ENCODE measurements at places on chromosomes 4 and X. TPM values are rescaled to one million over a fixed set of nuclear protein-coding genes. Genes with fewer than 3 reads are reported as not detected.

The GABRE gene
- total RNA-seq: 39.1 TPM

The LANCL3 gene
- total RNA-seq: 2.2 TPM

GRCh38 chrX:108584617-108585211 is 145.1 kb downstream of the COL4A5 start:
- H3K36me3 ChIP-seq: no peaks in the 10 kb centered on the region
- DNase-seq: no peak
- no peaks in the 10 kb centered on the region for H3K27me3 ChIP-seq

The RPS6KA6 gene
- total RNA-seq: 10.6 TPM

GRCh38 chr4:182367153-182367552 is 124.0 kb downstream of the TENM3 start:
- no peaks in the 10 kb centered on the region for H3K27me3 ChIP-seq
- H3K36me3 ChIP-seq: no peaks in the 10 kb centered on the region
- H3K4me3 ChIP-seq: no peak overlapping the region
- H3K4me1 ChIP-seq: no peaks in the 10 kb centered on the region
- no peak overlapping the region for H3K27ac ChIP-seq
- DNase-seq: no peak

DNA sequence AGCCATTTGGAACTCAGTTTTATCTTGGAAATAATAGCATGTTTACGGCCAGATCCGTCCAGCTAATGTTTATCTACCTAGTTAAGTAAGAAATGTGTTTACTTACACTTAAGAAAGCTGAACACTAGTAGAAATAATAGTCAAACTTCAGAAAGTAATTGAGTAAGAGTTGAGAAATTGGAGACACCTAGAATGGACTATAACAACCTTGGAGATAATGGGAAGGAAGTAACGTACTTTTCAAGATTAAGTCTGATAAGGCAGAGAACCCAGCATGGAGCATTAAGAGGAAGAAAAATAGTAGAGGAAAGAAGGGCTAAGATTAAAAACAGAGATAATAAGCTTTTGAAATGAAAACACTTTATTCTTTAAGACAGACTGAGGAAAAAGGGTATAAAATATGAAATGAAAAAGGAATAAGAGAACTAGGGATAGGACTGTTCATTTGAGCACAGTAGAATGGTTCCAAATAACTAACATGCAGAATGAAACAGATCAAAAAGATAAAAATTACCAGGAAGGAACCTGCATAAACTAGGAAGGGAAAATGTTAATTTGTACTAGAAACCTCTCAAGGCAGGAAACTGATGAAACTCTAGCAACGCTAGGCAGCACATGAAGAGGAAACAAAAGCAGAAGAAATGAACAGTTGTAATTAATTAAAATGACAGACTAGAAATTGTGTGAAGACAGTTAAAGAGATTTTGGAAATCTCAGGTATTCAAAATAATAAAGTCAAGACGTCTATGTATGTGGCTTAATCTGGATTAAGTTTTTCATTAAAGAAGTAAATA is 71.7 kb downstream of the FBXW7 start:
- H3K27me3 ChIP-seq: no peaks in the 10 kb centered on the region
- no peaks in the 10 kb centered on the region for H3K36me3 ChIP-seq
- H3K4me1 ChIP-seq: no peaks in the 10 kb centered on the region
- no peak overlapping the region for H3K27ac ChIP-seq
- H3K4me3 ChIP-seq: no peak overlapping the region

The TENM3 gene
- total RNA-seq: 5.5 TPM
